ENCODE measurements at places on chromosomes 3 and 15.

DNA sequence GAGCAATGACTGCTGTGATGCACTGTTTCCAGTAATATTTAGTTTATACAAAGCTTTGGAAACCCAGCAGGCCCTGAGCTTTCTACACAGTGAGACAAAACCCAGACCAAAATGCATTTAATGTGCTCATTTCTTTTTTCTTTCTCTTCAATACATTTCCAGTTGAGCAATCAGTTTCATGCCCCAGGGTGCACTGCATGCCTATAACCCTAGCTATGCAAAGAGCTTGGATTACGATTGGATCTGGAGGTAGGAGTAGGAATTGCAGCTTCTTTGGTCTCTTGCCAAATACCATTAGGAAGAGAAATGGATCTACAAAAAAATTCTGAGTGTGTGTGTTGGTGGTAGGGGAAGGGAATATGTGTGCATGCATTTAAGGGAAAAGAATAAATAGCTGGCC is 1001.4 kb downstream of the SQOR start:
- no peak for DNase-seq

DNA sequence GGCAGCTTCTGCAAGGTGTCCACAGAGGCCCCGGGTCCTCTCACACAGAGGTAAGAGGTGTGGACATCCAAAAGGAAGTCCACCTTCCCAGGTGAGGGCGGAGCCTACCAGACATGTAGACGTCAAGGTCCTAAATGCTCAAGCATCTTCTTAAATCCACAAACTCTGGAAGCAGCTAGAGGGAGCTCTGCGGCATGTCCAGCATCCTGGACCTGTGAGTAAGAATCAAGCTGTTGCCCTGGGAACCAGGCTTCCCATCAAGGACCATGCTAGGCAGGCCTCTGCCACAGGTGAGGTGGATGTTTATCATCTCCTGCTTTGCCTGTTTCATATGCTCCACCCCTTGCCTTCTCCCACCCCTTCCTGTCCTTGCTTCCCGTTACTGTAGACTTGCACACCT is 368.2 kb downstream of the GABRG3 start:
- no peak for DNase-seq

GRCh38 chr3:117079997-117080396 is 370.4 kb downstream of the TUSC7 start:
- DNase-seq, result no peak

DNA sequence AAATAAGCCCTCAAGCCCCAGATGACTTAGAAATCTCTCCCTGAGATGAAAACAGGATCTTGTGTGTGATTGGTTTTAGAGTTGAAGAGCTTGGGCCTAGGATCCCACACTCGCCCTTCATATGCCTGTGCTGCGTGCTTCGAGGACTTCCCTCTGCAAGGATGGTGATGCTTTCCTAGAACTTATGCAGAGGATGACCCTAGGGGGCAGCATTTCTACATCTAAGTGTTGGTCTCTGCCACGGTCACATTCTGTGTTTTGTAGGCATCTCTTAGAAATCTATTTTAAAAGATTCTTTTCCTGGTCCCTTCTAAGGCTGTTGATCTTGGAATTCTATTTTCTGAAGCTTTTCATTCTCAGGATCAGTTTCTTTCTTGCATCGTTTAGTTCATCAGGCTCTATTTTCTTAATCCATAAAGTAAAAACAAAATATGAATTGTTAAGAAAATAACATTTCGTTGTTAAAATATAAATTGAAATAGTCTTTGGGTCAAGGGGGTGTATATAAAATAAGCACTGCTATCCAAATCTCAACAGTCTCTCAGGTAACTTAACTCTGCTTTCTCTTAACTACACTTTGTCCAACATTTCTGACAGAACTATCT is 45.7 kb downstream of the WDR76 start:
- no peak for DNase-seq

- no peak for DNase-seq
These were observed 12.9 kb upstream of the CNBP start for GRCh38 chr3:129196601-129197000.

DNA sequence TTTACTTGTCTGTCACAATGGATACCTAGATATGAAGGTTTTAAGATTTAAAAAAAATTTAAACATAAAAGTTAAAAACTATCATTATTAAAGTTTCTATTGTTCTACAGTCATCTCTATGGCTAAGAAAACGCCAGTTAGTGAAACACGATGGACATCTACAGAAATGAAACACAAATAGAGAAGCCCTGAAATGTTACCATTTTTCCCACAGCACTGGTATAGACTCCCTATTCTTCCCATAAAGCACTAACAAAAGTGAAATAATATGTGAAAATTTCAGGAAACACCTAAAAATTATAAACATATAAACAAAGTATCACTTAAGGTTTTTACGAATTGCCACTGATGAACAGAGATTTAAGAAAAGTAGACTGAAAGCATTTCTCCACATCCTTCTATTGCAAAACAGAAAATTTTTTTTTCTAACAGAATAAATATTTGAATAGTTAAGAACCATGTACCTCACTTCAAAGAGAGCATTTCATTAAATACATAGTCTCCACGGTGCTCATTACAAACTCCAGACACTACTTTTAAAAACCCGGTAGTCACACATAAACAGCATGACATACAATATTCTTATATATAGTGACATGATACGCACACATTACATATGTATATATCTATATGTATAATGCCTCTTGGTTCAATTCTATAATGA is 7.1 kb upstream of the NEK10 start:
- no peak for DNase-seq

- no peak for DNase-seq
These were observed 13.3 kb downstream of the ZNF280D start for GRCh38 chr15:56719774-56720555.

GRCh38 chr15:86623236-86623635 is 543.6 kb downstream of the AGBL1 start:
- no peak for DNase-seq

DNA sequence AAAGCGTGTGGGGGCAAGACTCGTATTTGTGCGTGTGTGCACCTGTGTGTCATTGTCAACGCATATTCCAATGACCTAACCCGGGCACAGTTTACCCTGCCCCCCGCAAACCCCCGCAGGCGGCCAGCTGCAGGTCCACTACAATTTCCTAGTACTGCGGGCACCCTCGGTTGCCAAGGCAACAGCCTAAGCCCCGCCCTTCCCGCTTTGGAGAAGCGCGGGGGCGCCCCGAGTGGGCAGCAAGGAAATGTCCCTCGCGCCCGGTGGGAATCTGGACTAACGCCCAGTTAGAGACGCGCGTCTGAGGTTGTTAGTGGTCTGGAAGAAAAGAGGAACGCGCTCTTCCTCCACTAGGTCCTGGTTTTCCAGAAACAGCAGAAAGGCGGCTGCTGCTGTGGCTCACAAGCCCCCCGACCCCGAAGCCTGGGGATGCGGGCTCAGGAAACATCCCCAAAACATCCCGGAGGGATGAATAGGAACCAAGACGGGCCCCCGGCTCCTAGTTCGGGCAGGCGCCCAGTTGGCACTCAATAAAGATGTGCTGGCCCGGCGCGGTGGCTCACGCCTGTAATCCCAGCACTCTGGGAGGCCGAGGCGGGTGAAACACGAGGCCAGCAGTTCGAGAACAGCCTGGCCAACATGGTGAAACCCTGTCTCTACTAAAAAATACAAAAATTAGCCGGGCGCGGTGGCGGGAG is 1.1 kb downstream of the ABHD14A start:
- no peak for DNase-seq

- DNase-seq, result no peak
These were observed 22.9 kb upstream of the CCNL1 start for GRCh38 chr3:157182879-157183278.

DNA sequence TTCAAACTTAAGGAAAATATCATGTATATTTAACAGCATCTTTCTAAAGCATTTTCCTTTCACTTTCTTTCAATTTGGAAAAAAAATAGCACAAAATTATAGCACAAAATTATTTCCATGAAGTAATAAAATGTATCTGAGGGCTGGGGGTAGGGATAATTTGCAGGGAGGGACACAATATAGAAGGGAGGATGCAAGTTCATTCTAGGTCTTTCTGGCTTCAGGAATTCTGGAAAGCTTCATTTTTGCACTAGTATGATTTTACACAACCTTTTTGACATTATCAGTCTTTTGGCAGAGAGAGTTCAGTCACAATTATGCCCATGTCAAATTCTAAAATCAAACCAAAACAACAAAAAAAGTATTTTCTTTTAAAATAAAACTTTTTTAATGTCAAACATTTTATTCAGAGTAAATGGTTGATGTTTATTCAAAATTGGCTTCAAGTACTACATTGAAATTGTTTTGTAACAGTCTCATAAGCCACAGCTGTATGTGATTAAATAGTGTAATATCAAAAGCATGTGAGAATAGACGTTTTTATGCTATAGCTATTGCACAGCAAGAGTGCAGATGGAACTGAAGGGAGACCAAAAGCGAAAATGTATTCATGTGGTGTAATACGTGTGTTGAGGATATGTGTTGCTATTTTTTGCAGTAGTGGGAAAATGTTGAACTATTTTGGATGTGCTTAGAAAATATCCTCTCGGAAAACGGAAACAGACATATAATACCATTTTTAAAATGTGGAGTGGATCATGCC is 5.8 kb downstream of the RBMS3 start:
- no peak for DNase-seq

GRCh38 chr3:29236146-29236840 is 44.6 kb upstream of the RBMS3 start:
- DNase-seq, result no peak

- no peak for DNase-seq
These were observed 101.0 kb upstream of the THBS1 start for GRCh38 chr15:39479911-39480310.

GRCh38 chr3:58471025-58471887 is 20.6 kb upstream of the KCTD6 start:
- DNase-seq, result peak; percentile 48

DNA sequence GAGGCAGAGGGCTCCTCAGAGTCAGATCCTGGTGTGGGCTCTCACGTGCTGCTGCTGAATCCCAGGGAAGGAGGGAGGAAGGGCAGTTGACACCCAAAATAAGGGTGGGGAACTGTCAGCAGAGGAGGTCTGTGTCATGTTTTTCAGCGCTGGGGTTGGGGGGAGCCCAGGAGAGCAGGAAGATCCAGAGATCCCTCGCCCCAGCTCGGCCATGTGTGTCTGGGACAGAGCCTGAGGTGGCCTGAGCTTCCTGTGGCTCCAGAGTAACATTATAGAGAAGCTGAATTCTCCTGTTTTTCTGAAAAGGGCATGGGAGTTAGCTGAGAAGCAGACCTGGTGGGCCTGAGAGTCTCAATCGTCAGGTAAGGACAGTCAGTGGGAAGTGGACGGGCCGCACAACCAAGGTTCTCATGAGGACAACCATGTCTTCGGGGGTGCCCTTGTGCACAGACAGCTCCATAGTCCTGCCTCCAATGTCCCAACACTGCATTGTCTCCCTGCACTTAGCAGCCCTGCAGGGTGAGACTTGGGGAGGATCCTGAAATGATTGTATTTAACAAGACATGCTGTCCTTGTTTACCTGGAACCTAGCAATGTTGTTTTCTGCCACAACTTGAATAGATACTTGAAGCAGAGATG is 18.4 kb downstream of the UMPS start:
- no peak for DNase-seq

DNA sequence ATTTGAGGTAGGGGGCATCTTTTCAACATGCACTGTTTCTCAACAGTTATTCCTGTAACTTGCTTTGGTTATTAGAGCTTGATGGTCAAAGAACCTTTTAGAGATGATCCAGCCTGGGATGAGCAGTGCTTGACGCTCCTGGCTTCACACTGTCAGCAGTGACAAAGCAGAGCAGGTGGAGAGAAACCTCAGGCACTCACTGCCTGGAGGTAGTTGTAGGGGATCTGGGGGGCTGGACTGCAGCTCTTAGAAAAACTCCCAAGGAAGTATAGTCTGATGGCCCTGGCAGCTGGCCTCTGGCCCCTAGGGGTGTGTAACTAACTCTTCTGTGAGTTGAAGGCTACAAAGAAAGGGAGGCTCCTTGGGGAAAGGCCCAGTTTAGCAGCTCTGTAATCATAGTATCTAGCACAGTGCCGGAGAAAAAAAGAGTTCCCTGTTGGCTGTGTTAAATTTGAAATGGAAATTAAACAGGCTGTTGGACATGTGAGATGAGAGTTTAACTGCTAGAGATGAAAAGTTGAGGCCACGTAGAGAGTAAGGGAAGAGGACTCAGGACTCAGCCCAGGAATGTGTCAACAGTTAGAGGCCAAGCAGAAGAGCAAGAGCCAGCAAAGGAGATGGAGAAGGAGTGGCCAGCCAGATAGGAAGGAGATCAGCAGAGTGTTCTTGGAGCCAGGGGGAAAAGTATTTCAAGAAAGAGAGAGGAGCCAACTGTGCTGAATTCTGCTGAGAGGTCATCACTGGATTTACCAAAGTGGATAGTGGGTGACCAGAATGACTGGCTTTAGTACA is 14.2 kb downstream of the OXNAD1 start:
- no peak for DNase-seq

DNA sequence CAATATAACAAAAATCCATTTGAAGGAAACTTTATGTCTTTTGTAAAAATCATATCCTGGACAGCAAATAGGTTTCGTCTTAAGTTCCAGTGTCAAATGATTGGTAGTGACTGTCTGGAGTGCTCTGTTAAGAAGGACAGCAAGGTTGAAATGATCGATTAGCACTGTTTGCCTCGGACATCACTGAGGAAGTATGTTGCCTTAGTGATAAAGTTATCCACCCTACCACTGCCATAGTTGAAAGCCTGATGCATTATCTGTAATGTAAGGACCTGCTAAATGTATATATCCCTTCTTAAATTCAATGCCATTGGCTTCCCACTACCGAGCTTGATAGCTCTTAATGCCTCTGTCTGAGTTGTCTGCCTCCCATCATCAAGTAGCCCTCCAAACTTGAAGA is 70.0 kb downstream of the CFAP20DC start:
- DNase-seq, result no peak

- DNase-seq, result no peak
These were observed 81.2 kb downstream of the LIPC start for GRCh38 chr15:58513008-58513407.

GRCh38 chr15:65762399-65762798 is 29.7 kb downstream of the DENND4A start:
- no peak for DNase-seq

GRCh38 chr15:76206325-76206976 is 104.8 kb downstream of the ETFA start:
- peak; percentile 84 for DNase-seq

- DNase-seq, result no peak
These were observed 48.8 kb downstream of the ACAP2 start for GRCh38 chr3:195394024-195394423.

DNA sequence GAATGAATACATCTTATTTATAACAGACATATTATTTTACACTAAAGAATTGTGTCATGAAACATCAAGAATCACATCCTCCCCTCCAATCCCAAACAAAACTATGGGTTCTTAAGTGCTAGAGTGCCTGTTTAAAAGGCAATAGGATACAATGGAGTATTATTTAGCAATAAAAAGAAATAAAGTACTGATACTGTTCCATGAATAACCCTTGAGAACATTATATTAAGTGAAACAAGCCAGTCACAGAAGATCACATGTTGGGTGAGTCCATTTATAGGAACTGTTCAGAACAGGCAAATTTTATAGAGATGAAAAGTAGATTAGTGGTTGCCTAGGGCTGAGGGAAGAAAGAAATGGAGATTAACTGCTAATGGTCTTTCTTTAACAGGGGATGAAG is 86.5 kb downstream of the ANKRD28 start:
- no peak for DNase-seq

All from NCI-H2029 treated with DMSO at 0.1 percent for 48 hours (cell line).